ENCODE measurements at places on chromosomes 12 and 14.

- no peak for DNase-seq
Measured at GRCh38 chr14:54132496-54132895, 175.9 kb upstream of the BMP4 start.

DNA sequence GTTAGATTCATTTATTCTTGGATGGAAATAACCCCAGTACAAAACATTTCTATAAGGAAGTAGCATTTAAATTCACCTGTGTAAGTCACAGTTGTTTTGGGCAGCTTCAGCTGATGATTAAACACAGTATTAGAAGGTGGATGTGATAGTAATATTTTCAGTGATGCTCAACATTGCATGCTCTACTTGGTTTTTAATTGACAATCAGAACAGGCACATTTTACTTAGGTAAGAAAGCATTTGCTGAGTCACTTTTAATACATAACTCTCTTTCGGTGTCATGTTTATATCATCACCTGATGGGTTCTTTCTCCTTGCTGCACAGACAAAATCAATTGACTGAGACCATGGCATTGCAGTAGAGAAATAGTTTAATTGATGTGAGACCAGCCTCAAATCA lies 80.7 kb downstream of the CMAS start:
- no peak for DNase-seq

GRCh38 chr14:92456215-92457015 lies 57.2 kb upstream of the RIN3 start:
- peak; percentile 67 for DNase-seq

- DNase-seq = peak; percentile 49
Measured at GRCh38 chr12:4114986-4115385, 158.6 kb upstream of the CCND2 start.

Data from H1 (cell line).